Stimulated activated CD8-positive, alpha-beta memory T cell treated with anti-CD3 and anti-CD28 coated beads, Interleukin-7, amount 100 ng/mL, for 48 hours (primary cell): ENCODE measurements at places on chromosomes 7 and 10.
A peak's percentile ranks its signal among the peaks of the same experiment; 100 is the strongest.

DNA sequence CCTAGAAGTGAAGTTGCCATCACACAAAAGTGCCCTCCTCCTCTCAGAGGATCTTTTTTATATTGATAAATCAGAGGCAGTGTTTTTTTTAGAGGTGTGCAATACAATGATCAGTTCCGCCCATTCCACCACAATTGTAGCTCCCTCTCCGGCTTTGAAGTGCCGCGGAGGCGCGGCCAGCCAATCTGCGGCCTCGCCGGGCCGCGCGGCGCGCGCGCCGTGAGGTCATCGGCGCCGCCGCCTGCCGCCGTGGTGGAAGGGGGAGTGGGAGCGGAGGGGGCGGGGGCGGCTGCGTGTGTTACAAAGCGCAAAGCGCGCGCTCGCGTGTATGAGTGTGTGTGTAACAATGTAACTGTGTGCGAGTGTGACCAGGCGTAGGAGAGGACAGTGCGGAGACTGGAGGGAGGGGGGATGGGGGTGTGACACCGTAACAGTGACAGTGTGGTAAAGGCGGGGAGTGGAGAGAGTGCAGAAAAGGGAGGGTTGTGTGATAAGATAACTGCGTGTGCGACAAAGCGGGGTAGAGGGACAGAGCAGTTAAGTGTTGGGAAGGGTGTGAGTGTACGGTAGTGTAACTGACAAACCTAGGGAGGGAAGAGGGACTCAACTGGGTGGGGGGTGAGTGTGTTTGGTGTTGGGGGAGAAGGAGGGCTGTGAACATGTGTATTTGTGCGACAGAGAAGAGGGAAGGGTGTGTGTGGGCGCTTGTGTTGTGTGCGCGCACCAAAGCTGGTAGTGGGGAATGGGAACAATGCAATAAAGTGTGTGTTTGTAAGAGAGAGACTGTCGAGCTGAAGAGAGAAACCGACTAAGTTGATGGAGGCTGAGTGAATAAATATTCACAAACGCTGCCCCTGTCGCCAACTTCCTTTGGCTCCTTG, at the start of gene SP8:
SP8 (minus strand) TSS at position 108 of the 881 bp plus-strand sequence; CDS start at position 20, 88 bp downstream.
- DNase-seq, result no peak

DNA sequence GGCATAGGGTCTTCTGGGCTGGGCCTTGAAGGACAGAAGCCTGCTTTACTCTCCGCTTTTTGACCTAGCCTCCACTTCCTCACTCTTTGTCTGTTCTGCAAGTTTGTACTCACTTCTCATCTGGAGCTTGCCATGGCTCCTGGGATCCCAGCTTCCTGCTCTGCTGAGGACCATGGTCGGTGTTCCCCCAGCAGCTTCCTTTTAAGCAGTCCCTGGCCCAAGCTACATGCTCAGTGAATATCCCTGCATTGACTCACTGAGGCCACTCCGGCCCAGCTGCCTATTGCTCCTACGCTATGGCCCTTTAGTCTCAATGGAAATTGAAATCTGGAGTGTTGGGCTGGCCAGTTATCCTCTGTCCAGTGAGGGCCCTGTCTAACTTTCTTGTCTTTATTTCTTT, 427.7 kb downstream of the RPS24 start:
- DNase-seq, result no peak

- no peak for DNase-seq
Measured at GRCh38 chr10:110002801-110003523, 4.8 kb upstream of the ADD3 start.

DNA sequence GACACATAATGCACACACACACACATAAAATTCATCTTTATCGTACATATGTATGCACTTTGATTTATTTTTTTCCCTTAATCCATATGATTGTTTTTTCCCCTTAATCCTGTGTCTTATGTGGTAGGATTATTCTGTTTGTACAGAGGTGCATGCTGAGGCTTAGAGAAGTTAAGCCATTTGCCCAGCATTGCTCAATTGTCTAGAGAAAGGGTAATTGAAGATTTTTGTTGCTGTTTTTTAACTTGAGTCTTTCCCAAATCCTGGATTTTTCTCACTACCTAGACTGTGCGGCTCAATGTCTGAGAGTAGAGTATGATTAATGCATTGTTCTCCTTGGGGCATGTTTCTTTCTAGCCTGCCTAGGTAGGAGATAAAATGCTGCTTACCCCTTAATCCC, 35.0 kb downstream of the WBP1L start:
- DNase-seq, result no peak

GRCh38 chr10:30821994-30822692, 192.6 kb upstream of the LYZL2 start:
- DNase-seq, result no peak

DNA sequence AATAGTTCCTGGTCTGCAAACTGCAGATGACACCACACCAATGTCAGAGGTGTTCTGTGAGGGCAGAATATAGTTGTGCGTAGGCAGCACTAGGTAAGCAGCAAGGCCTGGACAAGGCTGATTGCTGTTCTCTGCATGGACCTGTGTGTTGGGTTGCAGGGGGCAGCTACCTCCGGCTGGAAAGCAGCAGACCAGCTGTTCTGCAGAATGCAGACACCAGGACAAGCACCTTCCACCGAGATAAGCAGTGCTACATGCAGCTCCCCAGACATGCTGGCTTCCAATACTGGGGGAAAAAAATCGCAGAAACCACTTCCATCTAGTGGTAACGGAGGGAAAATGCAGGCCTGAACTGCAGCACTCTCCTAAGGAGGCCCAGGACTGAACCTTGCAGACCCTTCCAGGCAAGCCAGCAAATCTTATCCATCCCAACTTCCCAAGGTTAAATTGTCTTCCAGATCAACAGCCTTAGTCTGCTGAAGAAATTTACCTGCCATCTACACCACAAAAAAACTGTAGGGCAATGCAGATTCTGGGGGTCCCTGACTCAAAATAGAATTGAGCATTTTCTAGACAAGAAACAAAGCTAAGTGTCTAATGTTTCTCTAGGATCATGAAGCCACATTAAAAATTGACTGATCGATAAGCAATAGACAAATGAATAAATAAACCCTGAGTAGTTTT, 50.5 kb upstream of the COBL start:
- DNase-seq, result no peak

DNA sequence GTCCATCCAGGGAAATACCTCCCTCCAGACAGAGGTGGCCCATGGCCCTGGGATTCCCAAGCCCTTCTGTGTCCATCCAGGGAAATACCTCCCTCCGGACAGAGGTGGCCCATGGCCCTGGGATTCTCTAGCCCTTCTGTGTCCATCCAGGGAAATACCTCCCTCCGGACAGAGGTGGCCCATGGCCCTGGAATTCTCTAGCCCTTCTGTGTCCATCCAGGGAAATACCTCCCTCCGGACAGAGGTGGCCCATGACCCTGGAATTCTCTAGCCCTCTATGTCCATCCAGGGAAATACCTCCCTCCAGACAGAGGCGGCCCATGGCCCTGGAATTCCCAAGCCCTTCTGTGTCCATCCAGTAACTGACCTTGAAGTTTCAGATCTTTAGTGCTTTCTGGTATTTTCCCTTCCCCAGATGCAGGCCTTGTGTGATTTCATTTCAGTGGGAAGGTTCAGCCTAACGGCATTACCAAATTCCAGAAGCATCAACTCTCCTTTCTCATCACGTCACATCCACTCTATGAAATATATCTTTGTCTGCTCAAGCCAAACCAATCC, 28.8 kb upstream of the DIP2C start:
- no peak for DNase-seq

- DNase-seq, result no peak
Measured at GRCh38 chr10:33352175-33352574, 17.7 kb upstream of the NRP1 start.

GRCh38 chr10:72062382-72062781, 26.0 kb downstream of the SPOCK2 start:
- no peak for DNase-seq

DNA sequence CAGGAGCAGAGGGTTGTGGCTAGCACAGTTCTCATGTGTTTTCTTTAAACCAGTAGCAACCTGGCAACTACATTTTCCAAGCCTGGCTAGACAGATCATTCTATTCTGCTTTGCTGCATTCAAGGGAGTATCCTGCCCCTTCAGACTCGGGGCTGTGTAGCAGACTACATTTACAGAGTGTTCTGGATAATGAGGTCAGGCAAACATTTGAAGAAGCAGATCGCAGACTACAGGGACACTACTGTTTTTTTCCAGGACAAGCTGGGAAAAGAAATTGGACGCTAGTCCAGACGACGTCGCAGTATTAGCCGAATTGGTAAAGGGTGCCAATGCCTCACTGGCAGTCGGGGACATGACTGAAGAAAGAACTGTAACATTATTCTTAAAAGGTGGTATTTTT, 61.0 kb upstream of the PAPSS2 start:
- DNase-seq, result no peak

GRCh38 chr7:6317797-6318438, 45.5 kb upstream of the CYTH3 start:
- DNase-seq, result no peak

DNA sequence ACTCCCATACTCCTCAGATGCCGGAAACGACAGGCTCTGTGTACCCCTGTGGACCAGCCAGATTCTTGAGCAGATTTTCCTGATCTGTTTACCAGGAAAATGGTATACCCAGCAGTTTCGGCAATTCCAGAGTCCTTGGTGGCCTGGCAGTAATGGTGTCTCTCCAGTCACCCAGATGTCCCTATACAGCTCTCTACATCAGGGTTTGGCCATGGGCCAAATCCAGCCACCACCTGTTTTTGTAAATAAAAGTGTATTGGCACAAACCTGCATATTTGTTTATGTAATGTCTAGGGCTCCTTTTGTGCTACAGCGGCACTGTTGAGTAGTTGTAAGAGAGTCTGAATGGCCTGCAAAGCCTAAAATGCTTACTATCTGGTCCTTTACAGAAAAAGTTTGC, 491.3 kb downstream of the RPS24 start:
- DNase-seq, result no peak

DNA sequence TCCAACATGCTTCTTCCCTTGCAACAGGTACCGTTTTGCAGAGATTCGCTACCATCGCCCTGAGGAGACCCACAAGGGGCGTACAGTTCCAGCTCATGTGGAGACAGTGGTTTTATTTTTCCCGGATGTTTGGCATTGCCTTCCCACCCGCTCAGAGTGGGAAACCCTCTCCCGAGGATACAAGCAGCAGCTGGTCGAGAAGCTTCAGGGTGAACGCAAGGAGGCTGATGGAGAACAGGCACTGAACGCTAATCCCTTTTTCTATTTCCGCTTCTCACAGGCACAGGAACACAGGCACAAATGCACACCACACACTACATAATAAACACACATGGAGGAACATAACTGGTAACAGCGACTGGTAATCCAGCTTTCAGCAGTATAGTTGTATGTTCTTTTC, 35.2 kb downstream of the CCAR1 start:
- no peak for DNase-seq

GRCh38 chr7:148982654-148983199, 45.6 kb downstream of the PDIA4 start:
- DNase-seq, result no peak

DNA sequence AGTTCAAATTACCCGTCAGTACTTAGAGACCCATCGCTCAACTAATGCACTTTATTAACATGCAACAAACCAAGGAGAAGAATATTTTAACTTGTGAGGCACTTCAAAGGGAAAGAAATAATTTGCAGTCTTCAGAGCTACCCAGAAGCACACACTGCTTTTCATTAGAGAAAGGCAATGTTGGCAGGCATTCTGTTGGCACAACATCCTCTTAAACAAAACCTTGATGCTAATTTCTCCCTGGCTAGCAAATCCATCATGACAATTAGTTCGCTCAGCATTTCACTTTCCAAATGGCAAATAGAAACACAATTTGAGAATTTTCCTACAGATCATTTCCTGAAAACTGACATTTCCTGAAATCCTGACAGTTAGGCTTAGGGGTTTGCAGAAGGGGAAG, 155.6 kb upstream of the FAM13C start:
- DNase-seq, result no peak

- DNase-seq, result no peak
Measured at GRCh38 chr10:122341141-122341810, 33.2 kb upstream of the PLEKHA1 start.

- no peak for DNase-seq
Measured at GRCh38 chr7:101402081-101402779, 39.6 kb downstream of the COL26A1 start.

DNA sequence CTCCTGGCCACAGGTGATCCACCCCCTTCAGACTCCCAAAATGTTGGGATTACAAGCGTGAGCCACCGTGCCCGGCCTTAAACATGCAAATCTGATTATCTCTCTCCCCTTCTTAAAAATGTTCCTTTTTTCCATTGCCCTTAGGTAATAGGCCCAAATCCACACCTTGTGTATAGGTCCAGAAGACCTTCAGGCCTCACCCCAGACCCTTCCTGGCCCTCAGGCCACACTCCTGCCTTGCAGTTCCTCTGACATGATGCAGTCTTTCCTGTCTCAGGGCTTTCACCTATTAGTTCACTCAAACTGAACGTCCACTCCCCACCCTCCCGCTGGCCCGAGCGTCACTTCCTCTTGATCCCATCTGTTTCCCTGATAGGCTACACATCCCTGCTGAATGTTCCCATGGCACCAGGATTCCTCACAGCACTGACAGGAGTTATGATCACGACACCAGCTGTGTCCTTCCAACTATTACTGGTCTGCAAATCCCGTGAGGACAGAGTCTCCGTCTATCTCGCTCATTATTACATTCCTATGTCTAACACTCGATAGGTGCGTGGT, 46.4 kb downstream of the DENND2A start:
- DNase-seq, result no peak

- no peak for DNase-seq
Measured at GRCh38 chr10:21212348-21212747, 313.1 kb downstream of the SKIDA1 start.

DNA sequence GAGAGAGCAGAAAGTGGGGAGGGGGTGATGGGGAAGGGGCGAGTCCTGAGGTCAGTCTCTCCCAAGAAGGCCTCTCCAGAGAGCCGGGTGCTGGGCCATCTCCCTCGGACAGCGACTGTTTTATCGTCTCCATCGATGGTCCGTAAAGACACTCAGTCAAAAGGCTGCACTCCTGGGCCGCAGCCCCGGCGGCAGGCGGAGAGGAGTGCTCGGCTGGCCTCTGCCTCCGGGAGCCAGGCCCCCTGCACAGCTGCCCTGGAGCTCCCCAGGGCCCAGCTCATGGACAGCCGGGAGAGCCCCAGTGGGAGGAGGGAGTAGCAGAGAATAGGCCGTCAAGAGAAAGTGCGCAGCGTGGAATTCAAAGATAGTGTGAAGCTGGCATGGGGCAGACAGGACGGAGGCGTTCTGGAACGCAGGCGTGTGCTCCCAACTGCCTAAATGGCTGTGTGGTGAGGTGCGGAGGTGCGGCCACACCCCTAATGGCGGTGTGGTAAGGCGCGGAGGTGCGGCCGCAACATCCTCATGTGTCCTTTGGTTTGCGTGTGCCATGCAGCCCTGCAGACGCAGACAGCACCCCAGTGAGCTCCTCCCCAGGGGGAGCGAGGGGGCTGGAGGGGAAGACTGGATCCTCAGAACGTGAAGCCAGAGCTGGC, 477.5 kb upstream of the FOXK1 start:
- peak; percentile 5 for DNase-seq

- DNase-seq, result no peak
Measured at GRCh38 chr7:151483711-151483983, 36.0 kb downstream of the RHEB start.

GRCh38 chr7:33798686-33799325, 106.5 kb upstream of the BMPER start:
- DNase-seq, result no peak
